ENCODE measurements at places on chromosomes 2 and 18.

DNA sequence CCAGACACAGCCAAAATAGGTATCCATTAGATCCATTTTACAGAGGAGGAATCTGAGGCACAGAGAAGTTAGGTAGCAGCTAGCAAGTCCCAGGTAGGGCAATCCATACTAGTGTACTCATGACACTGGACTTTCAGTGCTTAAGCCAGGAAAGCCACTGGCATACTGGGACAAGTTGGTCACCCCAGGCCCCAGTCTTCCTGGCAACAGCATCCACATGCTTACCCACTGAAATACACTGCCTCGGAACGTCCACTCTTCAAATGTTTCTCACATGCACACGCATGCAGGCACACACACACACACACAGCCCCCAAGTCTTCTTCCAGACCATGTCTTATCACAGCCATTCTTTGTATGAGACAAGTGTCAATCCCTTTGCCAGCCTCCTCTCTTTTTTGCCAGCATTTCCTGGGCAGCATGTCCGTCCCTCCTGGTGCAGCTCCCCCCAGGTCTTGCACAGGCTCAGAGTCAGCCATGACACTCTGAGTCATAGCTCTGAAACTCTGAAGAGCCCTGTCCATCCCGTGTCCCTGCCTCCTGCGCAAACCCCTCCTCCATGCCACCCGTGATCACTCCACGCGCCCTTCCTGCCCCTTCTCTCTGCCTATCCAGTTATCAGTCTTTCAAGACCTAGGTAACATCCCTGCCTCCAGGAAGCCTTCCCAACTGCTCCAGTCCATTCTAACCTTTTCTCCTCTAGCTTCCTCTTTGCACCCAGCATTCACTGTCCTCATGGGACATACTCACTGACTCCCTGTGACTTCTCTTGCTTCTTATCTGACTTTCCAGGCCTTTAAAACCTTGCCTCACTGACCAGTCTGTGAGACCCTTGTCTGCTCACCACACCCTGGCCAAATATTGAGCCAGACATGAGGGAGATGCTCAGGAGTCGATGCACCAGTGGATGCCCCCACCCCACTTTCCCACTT lies 10.9 kb upstream of the TEX261 start:
- no peak for DNase-seq

- DNase-seq = no peak
These were observed 105.1 kb downstream of the SLC8A1 start for GRCh38 chr2:40346535-40347354.

DNA sequence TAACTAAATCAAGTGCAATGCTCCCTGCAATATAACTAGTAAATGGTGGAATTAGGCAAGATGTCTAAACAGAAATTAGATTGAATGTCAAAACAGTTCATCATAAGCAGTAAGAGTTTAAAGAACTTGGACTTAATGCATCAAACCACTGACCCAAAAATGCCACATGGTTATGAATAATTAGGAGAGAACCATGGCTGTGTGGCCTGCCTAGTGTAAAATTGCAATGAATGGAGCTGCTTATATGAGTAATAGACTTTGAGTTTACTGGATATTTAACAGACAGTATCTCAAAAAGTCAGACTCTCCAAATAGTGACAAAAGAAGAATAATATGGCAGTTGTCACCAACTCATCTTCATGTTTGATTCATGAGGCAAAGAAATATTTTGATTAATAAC lies 101.6 kb upstream of the COL5A2 start:
- DNase-seq = no peak

DNA sequence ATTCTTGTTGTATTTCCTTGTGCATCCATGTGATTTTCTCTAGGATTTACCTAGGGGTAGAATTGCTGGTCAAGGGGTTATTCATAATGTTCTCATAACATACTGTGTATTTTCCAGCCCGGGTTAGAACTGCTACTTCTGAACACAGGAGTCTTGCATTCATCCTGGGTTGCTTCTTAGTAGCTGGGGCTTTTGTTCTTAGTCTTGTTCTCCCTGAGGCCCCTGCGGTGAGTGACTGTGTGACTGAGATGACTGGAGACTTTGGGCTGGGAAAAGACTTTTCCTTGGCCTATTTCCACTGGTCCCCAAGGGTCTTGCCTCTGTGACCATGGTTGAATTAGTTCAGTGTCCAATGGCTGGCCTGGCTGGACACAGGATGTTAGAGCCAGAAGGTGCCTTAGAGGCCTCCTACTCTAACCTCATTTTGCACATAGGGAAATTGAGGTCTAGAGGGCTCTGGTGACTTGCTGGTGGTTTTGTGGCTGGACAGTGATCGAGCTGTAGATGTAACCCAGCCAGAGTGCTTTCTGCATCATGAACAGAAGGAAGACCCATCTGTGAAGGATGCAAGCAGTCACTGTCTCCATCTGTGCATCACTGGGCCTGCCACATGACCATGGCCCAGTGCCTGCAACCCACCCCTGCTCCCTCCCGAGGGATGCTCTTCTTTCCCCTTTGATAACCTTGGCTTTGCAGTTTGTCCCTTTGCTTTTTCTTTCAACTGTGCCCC lies 233.3 kb downstream of the FHOD3 start:
- DNase-seq = no peak

GRCh38 chr2:147273106-147273505 lies 571.7 kb upstream of the ACVR2A start:
- DNase-seq = no peak

GRCh38 chr2:10903861-10904210 lies 7.9 kb upstream of the KCNF1 start:
- no peak for DNase-seq

GRCh38 chr18:45688833-45689232 lies 35.1 kb upstream of the SLC14A1 start:
- DNase-seq = no peak

- DNase-seq = no peak
These were observed 169.4 kb downstream of the NBAS start for GRCh38 chr2:15391751-15392150.

- DNase-seq = no peak
These were observed 66.7 kb downstream of the MARCHF4 start for GRCh38 chr2:216305574-216305973.

DNA sequence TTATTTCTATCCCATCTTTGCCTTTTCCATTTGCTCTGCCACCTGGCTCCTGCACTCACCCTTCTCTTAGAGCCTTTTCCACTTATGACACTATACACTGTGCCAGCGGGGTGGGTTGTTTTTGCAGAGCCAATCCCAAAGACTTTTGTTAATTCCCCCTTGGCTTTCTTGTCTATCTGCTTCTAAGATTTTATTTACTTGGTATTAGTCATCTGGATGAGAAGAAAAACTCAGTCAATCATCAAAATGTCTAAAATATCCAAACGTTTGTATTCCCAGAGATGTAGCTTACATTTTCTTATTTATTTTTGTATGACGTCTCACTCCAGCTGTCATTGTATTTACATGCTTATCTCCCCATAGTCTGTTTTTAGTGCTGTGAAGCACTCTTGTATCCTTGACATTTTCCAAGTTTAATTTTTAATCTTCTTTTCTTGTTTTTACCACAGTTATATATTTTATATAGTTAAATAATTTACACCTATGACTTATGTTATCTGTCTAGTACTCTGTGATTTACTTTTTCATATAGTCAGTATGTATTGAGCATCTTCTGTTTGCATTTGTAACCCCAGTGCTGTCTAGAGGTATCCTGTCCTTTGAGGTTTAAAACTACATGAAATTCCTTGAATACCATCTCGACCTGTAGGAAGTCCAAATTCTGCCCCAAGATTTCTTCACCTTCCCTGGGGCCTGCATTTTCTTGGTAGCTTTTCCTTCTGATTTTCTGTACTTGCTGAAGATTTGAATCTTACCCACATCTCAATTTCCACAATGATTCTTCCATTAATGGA lies 55.1 kb downstream of the COL4A3 start:
- no peak for DNase-seq

- DNase-seq = no peak
These were observed 130.5 kb upstream of the SLC1A4 start for GRCh38 chr2:64858541-64859311.

DNA sequence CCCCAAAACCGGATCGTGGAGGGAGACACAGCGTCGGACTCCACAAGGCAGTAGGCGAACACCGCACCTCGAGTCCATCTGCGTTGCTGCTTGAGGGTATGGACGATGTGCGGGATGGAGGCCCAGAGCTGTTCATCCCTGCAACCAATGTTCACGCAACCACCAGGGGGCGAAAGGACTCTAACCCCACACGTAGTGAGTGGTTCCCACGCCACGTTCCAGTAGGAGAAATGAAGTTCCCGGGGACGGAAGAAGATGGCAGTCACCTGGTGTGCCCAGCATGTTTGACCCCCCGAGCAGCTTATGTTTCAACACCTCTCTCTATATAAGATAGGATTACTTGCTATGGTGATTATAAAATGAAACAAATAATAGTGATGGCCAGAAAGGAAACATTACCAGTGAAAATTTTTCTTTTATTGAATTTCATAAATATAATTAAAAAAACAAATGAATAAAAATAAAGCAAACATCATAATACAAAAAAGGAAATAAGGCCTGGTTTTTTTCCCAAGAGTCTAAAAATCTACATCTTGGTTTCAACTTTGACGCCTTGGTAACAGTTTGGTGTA lies 184.3 kb downstream of the SH3BP4 start:
- DNase-seq = peak; percentile 65

DNA sequence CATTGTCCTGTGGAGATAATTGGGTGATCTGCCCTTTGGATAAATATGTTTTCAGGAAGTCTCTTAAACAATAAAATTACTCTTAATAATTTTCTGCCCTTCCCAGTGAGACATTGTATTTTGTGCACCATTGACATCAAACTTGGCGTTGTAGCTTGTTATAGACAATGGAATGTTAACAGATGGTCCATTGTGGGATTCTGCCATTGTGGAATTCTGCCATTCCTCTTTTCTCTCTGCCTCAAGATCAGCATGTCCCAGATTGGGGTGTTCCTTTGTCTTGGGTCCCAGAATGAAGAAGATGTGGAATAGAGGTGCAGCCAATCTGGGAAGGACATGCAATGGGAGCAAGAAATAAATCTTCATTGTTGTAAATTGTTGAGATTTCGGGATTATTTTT lies 15.1 kb upstream of the LDAH start:
- no peak for DNase-seq

DNA sequence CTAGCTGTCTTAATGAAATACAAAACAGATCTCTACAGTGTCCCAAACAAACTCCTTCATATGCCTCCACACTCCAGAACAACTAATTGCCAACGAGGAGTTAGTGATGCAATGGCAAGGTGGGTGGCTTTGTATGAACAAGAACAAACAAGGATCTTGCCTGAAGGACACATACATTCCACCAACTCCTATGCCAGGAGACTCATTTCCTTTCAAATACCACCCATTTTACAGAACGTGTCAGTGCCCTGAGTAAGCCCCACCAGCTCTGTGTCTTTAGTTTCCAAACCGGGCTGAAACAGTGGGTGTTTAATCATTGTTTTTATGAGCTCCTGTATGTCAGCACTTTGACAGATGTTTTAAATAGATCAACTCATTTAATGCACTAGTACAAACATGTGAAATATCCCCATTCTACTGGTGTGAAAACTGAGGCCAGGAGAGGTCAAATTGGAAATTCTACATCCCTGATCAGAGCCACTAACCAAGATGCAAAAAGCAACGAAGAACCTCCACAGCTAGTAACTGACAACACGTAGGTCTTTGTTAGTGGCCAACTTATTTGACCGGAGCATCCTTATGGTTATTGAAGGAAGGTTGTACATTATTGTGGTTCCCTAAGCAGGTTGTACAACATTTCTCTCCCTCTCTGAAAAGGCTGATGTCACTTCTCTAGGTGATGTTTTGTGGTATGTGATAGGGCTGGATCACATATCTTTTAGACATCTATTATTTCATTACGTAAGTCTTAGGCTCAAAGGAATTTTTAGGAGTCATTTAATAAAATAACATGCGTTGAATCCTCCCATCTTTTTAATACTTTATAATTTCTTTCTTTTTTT lies 534.9 kb upstream of the TNP1 start:
- DNase-seq = no peak

DNA sequence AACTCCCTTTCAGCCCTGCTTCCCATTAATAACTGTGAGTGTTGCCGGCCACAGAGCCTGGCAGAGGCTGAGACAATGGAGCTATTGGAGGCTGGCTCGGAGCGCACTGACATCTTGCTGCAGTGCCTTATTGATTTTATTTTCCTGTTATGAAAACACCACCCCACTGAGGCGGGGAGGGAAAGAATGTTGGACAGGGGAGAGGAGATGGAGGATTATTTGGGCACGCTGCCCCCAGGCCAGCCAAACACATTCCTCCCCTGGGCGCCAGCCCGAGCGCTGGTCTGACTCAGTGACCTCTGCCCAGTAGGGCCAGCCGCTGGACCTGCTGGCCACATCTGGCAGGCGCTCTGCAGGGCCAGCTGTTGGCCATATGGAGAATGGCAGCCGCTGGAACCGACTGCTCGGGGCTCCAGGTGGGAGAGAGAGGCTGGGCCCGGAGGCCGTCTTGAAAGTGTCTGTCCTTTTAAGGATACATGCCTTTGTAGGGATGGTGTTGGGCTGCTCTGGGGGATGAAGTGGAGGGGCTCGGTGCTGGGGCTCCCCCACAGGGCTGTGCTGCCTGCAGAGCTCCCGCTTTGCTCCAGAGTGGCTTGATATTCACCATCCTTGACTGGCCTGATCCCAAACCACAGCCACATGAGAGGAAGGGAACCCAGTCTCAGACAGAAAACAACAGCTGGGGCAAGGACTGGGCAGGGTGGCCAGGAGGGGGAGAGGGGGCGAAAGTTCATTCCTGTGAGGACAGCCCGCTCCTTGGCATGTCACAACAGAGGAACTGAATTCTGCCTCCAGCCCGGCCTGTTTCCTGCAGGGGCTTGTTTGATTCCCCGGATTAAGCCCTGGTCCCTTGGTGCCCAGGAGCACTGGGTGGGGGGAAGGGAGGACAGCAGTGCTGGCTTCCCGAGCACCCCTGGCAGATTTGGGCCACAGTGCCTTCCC lies 179.0 kb downstream of the KLHL29 start:
- no peak for DNase-seq

- no peak for DNase-seq
These were observed 6.4 kb upstream of the D2HGDH start for GRCh38 chr2:241728000-241728399.
